ENCODE measurements at places on chromosomes 2 and 18.

DNA sequence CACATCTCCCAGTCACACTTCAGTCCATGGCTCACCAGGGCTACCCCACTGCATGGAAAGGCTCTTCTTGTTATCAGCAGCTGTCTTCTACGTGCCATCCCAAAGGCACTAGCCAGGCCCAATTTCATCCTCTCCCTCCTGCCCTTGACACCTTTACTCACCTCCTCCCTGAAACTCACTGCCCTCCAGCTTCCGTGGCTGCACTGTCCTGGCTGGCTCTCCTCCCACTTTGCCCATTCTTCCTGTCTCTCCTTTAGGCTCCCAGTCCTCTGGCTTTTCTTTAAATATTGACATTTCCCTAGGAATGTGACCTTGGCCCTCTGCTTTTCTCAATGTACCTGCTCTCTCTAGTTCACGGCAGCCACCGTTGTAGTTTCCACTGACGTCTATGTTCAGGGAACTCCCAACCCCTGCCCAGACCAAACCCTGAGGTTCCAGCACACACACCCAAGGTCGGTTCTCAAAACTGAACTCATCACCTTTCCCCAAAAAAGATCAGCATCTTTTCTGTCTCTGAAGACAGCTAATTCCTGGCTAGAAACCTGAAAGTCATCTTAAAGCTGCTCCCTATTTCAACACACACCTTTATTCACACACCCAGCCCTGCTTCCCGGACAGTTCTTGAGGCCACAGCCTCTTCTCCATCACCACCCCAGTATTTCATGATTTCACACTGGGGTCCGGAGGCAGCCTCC, 36.7 kb downstream of the WDFY1 start:
- ATAC-seq: no peak

- no peak for ATAC-seq
Observed at GRCh38 chr2:20170704-20171250, 54.2 kb downstream of the SDC1 start.

GRCh38 chr18:22556222-22557167, 138.8 kb upstream of the CTAGE1 start:
- no peak for ATAC-seq

DNA sequence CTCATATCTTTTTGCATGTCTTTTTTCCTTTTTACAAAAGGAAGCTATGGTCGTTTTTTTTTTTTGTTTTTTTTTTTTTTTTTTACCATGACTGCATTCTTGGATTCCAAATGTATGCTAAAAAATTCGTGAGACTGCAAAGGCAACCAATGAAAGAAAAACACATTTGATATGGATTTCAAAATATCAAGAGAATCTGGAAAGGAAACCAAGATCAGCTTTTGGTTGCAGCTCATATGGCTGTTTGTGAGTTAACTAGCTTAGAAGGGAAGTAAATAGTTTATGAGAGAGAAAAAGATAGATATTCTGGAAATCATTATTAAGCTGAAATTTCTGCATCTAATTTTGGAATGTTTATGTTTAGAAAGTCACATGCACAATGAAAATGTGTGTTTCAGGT, 110.3 kb downstream of the PRPF40A start:
- ATAC-seq: no peak

GRCh38 chr2:28972778-28973335, 8.2 kb upstream of the TOGARAM2 start:
- ATAC-seq: no peak

- no peak for ATAC-seq
Observed at GRCh38 chr2:170836027-170836426, 19.3 kb downstream of the GAD1 start.

GRCh38 chr2:37794717-37795116, 123.3 kb upstream of the CDC42EP3 start:
- no peak for ATAC-seq

All from activated CD4-positive, CD25-positive, alpha-beta regulatory T cell treated with anti-CD3 and anti-CD28 coated beads, Interleukin-2, amount 50 U/mL, for 24 hours (primary cell).